ENCODE measurements at places on chromosomes 11 and 22.

GRCh38 chr22:49312601-49313000 lies 515.1 kb downstream of the BRD1 start:
- no peak for DNase-seq

DNA sequence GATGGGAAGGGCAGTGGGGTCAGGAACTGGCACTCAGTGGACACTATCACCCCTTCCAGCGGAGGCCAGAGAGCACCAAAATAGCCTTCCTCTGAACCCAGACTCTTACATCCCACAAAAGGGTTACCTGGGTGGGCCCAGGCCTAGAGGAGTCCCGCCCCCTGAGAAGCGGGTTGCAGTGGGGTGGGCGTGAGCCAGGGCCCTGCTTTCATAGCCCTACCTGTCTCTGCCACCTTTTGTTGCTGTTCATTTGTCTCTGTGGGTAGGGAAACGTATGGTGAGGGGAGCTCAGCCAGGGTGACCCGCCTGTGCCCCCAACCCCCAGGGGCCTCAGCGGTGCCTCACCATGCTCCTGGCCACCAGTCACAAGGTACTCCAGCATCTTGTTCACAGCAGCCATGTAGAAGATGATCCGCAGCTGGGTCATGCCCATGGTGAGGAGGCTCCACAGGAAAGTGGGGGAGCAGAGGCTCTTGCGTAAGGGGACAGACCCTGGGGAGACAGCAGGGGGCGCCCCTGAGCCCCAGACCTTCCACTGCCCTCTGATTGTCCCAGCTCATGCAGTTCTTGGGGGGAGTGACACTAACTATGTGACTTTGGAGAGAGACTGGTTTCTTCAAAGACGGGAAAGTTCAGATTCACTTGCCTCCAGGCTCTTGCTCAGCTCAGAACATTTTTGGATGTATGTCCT lies 24.0 kb downstream of the SLC43A1 start:
- DNase-seq = no peak

- DNase-seq = no peak
Observed at GRCh38 chr11:37108436-37109285, 510.6 kb upstream of the RAG2 start.

DNA sequence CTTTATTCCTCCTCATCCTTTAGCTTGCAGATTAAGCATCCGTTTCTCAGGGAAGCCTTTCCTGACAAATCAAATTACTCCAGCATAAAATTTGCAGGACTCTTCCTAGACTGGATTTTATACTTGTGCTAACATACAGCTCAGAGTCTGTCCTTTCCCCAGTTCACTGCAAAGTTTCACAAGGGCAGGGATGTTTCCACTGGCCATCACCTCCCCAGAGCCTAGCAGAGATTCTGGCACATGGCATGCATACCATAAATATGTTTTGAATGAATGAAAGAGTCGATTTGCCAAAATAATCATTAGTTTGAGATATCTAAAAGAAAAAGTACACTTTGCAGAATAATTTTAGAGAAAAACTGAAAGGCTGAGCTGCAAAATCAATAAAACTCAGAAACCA lies 10.6 kb downstream of the MSANTD4 start:
- DNase-seq = no peak

DNA sequence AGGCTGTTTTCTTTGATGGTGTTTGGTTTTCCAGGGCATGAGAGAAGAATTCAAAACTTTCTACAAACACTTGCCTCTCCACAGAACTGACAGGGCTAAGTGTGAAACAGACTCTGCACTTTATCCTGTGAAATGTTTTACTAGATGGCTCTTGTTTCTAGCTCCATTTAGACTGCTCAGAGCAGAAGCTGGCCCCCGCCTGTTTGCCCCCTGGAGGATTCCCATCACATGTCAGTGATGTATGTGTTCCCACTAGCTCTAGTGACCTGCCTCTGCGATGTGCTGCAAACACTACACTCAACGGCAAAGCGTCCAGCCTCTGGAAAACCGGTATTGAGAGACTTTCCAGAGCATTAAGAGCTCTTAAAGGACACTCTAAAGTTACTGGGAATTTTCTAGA lies 41.4 kb upstream of the PCF11 start:
- DNase-seq = no peak

DNA sequence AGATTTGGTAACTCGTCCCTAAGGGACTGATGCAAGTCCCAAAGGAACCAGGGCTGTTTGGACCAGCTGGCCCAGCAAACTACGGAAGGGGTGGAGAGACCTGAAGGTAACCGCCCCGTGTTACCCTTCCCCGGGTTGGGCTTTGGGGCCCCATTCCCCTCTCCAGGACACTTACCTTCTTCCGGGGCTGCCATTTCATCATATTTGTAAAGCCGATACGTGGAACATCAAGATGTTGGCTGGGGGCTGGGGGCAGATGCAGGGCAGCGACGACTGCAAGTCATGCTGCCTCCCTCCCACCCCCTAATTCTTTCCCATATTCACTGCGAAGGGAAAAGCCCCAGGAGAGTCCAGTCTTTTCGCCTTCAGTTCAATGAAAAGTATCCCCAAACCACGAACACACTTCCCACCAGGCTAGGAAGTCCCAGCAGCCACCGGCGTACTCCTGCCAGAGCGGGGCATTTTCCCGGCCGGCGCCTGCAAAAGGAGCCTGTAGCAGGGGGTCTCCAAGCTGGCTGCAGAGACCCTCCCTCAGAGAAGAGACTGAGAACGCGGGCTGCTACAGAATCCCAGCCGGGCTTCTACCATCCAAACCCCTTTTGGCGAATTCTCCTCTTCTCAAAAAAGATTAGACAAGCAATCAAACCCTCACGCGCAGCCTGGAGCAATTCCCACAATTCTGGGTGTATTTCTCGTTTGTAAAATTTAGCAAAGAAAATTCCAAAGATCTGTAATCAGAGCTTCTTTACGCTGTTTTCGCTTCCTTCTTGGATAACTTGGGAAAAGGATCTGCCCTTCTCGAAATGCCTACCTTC lies 236.7 kb downstream of the TTC28 start:
- no peak for DNase-seq

DNA sequence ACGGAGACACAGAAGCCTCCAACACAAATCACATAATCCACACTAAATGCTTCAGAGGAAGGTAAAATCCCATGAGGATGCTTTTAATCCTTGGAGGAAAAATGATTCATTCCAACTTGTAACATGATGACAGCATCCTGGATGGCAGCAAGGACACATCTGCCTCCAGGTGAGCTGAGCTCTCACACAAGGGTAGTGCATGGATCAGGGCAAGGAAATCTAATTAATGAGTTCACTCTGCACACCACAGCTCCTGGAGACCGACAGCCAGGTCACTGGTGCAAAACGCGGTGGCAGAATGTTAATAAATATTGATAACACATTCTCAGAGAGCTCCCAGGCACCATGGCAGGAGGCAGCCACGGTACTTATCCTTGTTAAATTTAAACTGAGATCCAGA lies 40.3 kb upstream of the CYP2D6 start:
- no peak for DNase-seq

- DNase-seq = no peak
Observed at GRCh38 chr11:35548925-35549561, 23.6 kb upstream of the PAMR1 start.

Measured in GM19239 (cell line).